ENCODE measurements at places on chromosomes 13 and 19.

GRCh38 chr13:33496336-33496735 lies 210.8 kb upstream of the STARD13 start:
- no peak for DNase-seq

GRCh38 chr13:46905249-46905648 lies 8.4 kb upstream of the HTR2A start:
- no peak for DNase-seq

DNA sequence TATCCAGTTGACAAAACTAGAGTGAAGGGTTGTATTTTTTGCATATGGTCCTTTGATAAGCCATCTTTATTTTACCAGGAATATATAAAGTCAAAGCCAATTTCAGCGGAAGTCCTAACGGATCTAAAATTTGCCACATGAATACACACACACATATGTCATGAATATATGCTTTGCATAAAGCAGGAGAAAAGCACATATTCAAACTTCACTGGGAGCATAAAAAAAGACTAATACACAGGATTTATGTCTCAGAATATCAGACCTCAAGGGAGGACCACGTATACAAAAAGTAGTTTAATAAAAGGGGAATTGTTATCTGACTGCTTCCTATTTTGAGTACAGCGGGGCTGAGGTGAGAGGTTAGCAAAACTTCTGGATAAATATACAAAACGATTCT lies 308.7 kb downstream of the PCDH9 start:
- no peak for DNase-seq

DNA sequence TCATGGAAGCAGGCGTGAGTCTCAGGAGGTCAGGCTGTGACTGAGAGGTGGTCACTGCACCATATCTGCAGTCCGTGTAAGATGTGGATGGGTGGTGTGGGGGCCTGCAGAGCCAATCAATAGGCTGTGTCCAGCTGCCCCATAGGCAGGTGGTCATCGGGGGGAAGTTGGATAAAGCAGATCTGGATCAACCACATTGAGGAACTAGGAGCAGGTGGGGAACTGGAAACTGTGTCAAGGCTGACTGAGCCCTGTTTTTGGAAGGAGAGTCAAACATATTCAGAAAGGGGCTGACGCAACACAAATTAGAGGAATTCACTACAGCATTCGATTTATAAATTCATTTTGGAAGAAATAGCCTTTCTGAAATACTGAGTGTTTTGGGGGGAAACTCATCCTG lies 15.0 kb downstream of the CLEC4M start:
- peak; percentile 5 for DNase-seq

DNA sequence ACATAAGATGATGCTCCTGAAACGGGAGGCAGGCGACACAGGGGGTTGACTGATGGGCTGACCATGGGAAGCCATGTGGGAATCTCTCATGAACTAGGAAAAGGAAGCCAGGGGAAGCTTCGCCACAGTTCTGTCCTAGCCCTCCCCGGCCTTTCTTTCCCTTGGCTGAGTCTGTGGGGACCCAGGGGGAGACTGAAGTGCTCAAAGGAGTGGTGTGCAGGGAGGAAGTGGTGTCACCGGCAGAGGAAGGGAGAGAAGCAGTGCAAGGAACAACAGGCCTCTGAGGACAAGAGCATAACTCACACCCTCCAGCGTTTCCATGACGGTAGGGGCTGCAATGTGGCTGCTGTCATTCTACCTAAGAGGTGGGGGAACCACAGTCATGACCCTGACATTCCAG lies 1.1 kb downstream of the KIR3DL3 start:
- no peak for DNase-seq
